ENCODE measurements at places on chromosomes 4 and X. TPM values are rescaled to one million over a fixed set of nuclear protein-coding genes. Genes with fewer than 3 reads are reported as not detected.

DNA sequence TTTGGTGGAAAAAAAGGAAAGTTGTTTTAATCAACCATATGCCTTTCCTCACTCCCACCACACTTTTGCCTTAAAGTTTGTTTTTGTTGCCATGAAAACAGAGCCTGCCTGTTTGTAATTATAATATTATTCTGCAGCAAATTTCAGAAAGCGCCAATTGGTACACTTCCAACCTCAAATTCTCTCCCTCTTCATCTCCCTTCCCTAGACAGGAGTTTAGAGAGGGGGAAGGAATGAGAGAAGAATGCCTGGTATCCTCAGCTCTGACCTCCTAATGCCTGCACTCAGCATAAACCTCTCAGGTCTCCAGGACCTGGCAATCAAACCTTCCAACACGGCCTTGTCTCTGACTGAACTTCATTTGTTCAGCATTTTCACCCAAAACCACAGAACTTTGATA is 138.4 kb upstream of the HCCS start:
- H3K36me3 ChIP-seq: no peaks in the 10 kb centered on the region
- no peaks in the 10 kb centered on the region for H3K27me3 ChIP-seq
- DNase-seq: no peak
- H3K4me1 ChIP-seq: no peaks in the 10 kb centered on the region
- no peak overlapping the region for H3K4me3 ChIP-seq

DNA sequence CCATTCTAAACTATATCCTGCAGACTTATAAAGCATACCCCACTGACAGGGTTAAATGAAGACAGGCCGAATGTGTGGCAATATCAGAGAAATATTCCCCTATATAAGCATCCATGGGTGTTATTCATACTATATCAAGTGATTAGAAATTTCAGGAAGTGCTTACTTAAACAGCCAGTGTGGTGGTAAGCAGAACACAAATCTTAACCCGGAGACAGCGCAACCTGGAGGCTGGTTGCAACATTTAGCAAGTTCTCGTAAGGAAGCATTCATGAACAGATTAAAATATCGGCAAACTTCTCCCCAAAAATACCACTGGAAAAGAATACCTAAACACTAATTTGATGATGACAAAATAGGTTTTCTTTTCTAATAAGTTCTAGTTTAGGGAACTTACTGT is 261.2 kb downstream of the CBLL2 start:
- no peak overlapping the region for H3K4me3 ChIP-seq
- H3K27me3 ChIP-seq: no peaks in the 10 kb centered on the region
- DNase-seq: peak; percentile 50
- no peaks in the 10 kb centered on the region for H3K36me3 ChIP-seq

GRCh38 chr4:114026447-114026846 is 47.0 kb upstream of the ARSJ start:
- H3K4me1 ChIP-seq: no peaks in the 10 kb centered on the region
- no peak for DNase-seq
- no peaks in the 10 kb centered on the region for H3K27me3 ChIP-seq
- H3K36me3 ChIP-seq: no peaks in the 10 kb centered on the region

DNA sequence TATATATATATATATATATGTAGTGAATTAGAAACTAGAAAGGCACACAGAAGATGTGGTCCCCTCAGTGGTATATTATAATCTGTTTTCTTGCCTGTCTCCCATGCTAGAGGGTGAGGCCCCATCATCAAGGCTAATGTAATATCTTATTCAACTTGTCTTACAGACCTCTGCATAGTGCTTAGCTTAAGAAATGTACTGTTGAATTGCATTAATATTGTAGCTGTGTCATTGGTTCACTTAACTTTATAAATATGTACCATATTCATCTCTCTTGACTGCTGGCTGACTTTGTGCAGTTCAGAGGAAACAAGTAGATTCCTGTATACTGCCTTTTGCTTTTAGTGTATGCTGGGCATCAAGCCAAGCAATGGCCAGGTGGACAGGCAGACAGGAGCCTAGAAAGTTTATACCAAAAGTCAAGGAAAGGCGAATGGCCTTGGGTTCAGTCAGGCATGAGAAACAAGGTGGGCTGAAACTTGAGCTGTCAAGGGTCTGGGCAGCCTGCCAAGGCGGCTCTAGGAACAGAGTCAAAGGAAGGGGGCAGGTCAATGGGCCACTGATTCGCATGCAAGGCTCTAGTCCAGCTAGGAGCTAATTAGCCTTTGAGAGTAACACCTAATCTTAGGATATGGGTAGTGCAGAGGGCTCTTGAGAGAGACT is 78.8 kb upstream of the LEF1 start:
- H3K27me3 ChIP-seq: no peaks in the 10 kb centered on the region
- no peak overlapping the region for H3K27ac ChIP-seq
- H3K4me1 ChIP-seq: no peaks in the 10 kb centered on the region
- H3K4me3 ChIP-seq: no peak overlapping the region
- peak; percentile 58 for DNase-seq

- no peaks in the 10 kb centered on the region for H3K27me3 ChIP-seq
- H3K4me1 ChIP-seq: no peaks in the 10 kb centered on the region
- H3K36me3 ChIP-seq: no peaks in the 10 kb centered on the region
- no peak overlapping the region for H3K4me3 ChIP-seq
- DNase-seq: no peak
- H3K27ac ChIP-seq: no peak overlapping the region
These were observed 58.2 kb downstream of the ARSJ start for GRCh38 chr4:113921089-113921794.

The CFI gene
- total RNA-seq: not detected

The PIR gene
- total RNA-seq: 33.2 TPM
